Left kidney (tissue), 8 donors: ENCODE measurements at places on chromosomes 13 and 19. TPM values are rescaled to one million over a fixed set of nuclear protein-coding genes. Genes with fewer than 3 reads are reported as not detected.

OR10H1 gene
- 0.03 TPM for polyA plus RNA-seq

KLK3 gene
- polyA plus RNA-seq: 0.68 TPM

GRCh38 chr13:51612867-51613266 is 28.6 kb downstream of the WDFY2 start:
- DNase-seq: no peak

- no peak for DNase-seq
Observed at GRCh38 chr19:4962085-4962619, 6.8 kb upstream of the KDM4B start.

- DNase-seq: no peak
Observed at GRCh38 chr13:20799726-20800416, 26.1 kb upstream of the EEF1AKMT1 start.

GRCh38 chr19:46043519-46043918 is 2.7 kb upstream of the IGFL4 start:
- DNase-seq: no peak

DNA sequence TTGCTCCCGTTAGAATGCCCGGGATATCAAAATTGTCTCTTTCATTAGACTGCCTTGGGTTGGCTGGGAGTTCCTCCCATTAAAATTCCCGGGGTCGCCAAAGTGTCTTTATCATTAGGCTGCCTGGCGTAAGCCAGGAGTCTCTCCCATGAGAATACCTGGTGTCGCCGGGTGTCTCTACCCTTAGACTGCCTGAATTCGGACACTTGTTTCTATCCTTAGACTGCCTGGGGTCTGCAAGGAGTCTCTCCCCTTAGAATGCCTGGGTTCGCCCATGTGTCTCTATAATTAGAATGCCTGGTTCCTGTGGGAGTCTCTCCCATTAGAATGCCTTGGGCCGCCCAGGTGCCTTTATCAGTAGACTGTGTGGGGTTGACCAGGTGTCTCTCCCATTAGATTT is 1538.2 kb downstream of the UQCRFS1 start:
- no peak for DNase-seq

DNA sequence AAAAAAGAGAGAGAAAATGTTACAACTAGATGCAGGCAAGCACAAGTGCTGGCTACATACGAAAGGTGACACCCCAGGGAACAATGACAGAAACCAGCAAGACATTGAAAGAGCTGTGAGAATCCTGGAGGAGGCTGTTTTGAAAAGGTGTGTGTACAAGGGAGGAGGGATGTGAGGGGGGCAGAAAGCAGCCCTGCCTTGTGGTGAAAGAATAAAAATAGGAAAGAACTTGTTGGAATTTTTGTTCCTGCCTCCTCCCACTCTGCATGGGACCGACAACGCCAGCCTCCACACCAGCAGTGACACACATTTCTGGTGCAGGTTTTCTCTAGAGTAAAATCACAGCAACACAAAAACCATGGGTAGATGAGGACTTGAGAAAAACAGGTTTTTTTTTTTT is 1258.6 kb downstream of the PCDH9 start:
- DNase-seq: peak; percentile 27

GRCh38 chr19:4707956-4708650 is 15.5 kb downstream of the DPP9 start:
- DNase-seq: no peak
